ENCODE measurements at places on chromosomes 12 and 14.

GRCh38 chr14:20179218-20179617 lies 11.5 kb upstream of the OR11G2 start:
- no peak for DNase-seq

DNA sequence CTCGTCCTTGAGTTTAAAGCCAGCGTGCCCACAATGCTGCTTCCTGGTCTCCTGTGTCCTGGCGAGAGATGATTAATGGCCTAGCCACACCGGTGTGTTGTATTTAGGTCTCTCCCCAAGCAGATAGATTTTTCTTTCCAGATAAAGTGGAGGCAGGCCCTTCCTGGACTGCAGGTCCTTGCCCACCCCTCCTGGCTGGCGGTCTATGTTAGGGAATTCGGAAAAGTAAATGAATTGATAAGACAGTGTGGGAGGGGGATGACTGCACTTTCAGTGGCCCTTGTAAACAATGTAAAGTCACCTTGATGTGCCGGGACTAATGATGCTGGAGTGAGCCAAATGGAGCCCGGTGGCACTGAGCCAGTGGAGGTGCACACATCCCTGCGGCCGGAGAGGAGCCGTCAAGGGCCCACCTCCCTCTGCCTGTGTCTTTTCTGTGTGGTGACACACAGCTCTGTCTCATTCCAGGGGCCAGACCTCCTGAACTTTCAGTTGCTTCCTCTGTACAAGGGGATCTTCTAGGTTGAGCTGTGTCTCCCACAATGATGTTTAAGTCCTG lies 70.6 kb upstream of the ESRRB start:
- no peak for DNase-seq

- no peak for DNase-seq
Measured at GRCh38 chr12:106750524-106750923, 24.0 kb upstream of the RIC8B start.

- no peak for DNase-seq
Measured at GRCh38 chr12:67929384-67929772, 59.9 kb upstream of the IFNG-AS1 start.

DNA sequence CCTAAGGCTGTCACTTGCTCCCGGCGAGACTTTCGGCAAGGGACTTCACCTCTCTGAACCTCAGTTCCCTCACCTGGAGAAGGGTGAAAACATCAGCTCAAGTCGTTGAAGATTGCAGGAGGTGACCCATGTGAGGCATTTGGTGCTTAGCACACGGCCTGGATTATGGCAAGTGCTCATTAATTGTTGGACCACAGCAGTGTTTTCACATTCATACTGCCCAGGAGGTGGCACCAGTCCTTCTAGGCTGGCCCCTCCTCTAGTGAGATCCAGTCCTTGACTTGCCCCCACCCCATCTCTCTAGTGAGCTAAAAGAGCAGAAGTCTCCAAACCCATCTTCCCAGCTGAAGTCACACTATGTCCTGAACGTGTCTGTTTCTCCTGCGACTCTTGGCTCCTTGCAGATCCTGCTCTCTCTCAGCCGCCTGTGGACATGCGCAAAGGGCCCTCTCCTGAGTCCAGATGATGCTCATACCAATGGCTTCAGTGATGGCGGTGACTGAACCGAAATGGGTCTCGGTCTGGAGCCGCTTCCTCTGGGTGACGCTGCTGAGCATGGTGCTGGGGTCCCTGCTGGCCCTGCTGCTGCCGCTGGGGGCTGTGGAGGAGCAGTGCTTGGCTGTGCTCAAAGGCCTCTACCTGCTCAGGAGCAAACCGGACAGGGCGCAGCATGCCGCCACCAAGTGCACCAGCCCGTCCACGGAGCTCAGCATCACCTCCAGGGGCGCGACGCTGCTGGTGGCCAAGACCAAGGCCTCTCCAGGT lies 1.6 kb downstream of the FICD start:
- DNase-seq = no peak

DNA sequence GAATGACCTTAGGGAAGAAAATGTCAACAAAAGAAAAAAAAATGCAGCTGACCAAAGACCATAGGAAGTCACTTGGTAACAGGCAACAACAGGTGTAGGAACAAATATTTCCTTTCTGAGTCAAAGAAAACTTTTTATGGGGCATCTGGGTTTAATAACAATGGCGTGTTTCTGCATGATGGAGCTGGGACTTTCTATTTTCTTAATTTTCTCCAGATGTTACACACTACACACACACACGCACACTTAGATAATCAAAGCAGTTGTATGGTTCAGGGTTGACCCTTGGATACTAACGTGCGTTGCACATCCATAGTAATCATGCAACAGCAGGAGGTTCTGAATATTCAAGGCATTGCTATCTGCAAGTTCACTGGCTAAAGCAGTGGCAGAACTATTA lies 47.9 kb upstream of the NTF3 start:
- no peak for DNase-seq

GRCh38 chr14:42947991-42948390 lies 1341.3 kb downstream of the LRFN5 start:
- no peak for DNase-seq

GRCh38 chr14:100790502-100791347 lies 35.2 kb upstream of the MEG3 start:
- no peak for DNase-seq

DNA sequence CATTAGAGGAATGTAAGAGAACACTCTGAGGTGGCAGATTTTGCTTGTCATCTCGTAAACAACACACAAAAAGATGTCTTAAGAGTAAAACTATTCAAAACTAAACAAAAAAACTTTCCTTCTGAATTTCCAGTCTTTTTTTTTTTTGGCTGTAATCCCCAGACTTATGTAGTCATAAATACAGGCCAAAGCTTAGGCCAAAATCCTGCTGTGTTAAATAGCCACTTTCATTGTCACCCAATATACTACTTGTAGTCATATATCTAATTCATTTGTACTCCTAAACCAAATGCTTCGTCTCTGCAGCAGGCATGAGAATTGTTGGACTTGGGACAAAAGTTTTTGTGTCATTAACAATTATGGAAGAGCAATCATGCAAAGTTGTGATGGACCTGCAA lies 103.5 kb upstream of the ATF1 start:
- DNase-seq = no peak

GRCh38 chr14:83707056-83707455 lies 1822.9 kb upstream of the FLRT2 start:
- DNase-seq = no peak

DNA sequence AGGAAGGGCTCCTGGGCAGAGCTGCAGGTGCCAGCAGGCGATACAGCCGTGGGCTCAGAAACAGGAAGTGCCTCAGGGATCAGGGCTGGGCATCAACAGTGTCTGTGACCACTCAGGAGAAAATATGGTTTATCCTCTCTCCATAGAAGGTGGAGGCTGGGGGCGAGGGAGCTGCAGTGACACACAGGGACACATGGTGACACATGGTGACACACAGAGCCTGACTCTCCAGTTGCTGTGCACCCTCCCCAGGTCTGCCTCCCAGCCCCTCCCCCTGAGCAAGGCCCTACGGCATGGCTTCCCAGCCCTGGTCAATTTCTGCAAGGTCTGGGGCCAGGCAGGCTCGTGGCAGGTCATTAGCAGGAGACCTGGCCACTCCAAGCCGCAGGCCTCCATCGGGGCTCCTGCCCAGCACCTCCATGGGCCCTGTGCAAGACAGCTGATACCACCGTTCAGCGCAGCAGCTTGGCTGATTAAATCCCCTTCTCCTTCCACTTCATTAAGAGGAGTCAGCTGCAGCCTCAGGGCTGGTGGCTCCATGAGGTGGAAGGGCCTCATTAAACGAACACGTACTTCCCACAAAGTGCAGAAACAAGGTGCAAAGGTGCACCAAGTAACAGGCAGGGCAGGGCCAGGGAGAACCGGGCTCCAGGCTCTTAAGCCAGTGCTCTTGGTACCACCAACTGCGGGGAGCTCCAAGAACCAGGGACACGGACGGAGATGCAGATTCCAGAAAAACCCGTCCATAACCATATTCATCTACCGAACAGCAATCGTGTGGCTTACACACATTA lies 60.7 kb downstream of the CCNK start:
- no peak for DNase-seq

DNA sequence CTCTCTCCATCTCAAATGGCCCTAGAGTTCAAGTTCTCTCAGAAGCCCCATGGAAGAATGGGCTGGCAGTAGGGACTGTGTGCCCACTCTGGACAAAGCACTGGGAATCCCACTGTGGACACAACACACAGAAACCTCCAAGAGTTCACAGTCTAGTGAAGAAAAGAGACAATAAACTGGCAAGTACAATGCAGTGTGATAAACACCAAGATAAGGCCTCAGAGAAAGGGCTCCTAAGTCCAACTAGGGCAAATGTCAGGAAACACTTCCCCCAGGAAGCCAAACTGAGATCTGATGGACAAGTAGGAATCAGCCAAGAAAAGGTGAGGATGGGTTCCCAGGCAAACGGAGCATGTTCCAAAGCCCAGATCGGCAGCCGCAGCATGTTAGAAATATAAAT lies 5.4 kb downstream of the VSIG10 start:
- no peak for DNase-seq

DNA sequence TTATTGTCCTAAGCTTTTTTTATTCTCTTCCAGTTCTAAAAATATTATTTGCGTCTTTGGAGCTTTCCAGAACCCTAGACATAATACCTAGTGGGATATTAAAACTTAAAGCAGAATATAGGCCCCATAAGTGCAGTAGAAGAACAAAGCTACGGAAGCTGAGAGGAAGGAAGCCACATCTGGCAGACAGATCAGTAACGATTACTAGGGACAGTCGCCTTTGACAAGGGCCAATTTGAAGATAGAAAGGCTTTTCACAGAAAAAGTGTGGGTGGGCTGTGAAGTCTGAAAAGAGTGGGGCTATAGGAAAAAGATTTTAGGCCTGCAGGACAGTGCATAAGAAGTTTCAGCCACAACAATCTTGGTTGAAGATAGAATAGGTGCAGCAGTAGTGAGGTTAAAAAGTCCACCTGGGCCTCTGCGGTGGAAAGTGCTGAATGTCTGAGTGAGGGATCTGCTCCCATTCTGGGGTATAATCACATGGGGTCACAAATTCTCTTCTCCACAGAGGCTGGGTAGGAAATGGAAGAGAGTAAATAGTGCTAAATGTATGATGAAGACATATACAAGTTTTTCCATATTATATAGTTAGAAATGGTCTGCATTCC lies 114.5 kb downstream of the CMAS start:
- DNase-seq = peak; percentile 22

DNA sequence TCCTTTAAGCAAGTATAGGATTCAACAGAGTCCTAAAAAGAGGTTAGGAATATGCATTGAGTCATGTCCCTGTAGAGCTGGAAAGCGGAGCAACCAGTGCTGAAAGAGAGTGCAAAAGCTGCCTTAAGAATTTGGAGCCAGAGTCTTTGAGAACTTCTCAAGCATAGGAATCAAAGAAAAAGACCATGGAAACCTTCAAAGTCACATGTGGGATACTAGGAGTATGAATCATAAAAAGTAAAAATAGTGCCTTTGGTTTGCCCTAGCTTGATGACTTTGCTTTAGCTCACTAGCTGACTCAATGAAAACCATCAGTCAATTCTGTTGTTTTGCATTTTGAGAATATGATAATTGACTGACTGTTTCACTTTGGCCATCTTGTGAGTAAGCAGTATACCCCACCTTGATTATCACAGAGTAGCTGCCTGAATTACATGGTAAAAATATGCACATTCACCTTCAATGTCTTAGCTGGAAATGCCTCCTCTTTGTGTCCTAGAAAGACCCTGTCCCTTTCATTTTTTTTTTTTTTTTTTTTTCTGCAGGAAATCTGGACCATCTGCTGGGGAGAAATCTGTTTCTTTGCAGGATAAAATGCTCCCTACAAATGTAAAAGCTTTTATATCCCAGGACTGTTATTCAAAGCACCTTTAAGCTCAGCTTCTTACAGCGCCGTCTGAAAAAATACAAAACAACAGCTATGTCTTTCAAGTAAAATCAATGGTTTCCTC lies 248.6 kb upstream of the KRR1 start:
- no peak for DNase-seq

GRCh38 chr12:120350576-120351350 lies 18.2 kb downstream of the MSI1 start:
- no peak for DNase-seq

DNA sequence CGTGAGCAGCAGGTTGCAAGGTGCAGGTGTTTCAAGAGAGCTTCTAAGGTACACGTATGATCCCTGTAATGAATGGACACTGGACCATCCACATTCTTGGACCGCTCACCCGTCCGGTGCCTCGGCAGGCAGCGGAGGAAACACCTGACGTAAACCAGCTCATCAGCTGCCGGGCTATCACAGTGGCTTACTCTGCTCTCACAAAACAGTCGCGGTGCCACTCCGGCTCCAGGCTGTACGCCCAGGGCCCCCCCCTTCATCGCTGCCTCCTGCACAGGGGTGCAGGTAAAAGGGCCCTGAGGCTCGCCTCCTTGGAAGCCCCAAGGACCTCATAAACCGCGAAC lies 436 bp downstream of the VPS33A start:
- DNase-seq = peak; percentile 64

DNA sequence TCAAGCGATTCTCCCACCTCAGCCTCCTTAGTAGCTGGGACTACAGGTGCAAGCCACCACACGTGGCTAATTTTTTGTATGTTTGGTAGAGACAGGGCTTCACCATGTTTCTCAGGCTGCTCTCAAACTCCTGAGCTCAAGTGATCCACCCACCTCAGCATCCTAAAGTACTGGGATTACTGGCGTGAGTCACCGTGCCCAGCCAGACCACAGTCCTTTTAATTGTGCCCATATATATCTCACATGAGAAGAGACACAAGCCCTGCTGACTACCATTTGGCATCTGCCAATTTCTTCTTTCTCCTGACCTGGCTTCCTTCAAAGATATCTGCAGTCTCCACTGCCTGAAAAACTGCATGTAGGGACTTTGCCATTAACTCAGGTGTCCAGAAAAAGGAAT lies 142.5 kb downstream of the DPY19L2 start:
- no peak for DNase-seq

- DNase-seq = peak; percentile 67
Measured at GRCh38 chr14:70622111-70622712, 19.5 kb upstream of the TTC9 start.

DNA sequence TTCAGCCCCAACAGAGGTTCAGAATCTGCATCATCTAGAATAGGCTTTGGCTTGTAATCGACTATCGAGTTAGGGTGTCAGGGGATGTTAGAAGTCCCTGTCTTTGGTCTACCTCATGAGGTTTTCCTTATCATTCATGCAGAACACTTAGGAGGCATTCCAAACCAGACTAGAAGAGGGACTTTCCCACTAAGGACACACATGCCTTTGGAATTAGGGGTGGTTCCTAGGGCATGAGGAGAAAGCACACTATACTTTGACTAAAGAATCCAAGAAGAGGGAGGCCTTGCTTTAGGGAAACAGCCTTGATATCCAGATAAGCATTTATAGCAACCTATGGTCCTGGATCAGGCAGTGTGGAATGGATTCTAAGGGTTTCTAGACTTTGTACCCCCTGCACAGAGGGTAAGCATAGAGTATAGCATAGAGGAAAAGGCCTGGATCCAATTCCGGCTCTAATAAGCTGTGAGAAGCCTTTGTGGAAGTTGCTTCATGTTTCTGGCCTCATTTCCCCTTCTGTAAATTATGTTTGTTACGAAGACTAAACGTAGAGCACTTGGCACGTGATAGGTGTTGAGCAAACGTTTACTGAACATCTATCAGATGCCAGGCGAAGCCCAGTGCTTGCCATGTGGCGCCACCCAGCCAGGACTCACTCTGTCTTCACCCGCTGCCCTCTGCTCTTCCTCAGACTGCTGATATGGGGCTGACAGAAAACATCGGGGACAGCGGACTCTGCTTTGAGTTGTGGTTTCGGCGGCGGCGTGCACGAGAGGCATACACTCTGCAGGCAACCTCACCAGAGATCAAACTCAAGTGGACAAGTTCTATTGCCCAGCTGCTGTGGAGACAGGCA lies 13.2 kb downstream of the ZNF219 start:
- no peak for DNase-seq
